ENCODE measurements at places on chromosomes 7 and 10. TPM values are rescaled to one million over a fixed set of nuclear protein-coding genes. Genes with fewer than 3 reads are reported as not detected.

Gene ACSM6
- total RNA-seq: not detected

Gene GIMAP5
- under 0.01 TPM for total RNA-seq

Gene FUOM
- total RNA-seq: 28.4 TPM

Gene SPDYE1
- total RNA-seq: not detected

Gene MMP21
- total RNA-seq: not detected

Gene TUBB8
- not detected for total RNA-seq

Gene ELFN1
- total RNA-seq: 36.8 TPM

Gene NAMPT
- total RNA-seq: 51.9 TPM

Gene IPMK
- total RNA-seq: 11.7 TPM

Gene MYH16
- not detected for total RNA-seq

All from hair follicle dermal papilla cell (primary cell).